ENCODE measurements at places on chromosomes 2 and 18.

DNA sequence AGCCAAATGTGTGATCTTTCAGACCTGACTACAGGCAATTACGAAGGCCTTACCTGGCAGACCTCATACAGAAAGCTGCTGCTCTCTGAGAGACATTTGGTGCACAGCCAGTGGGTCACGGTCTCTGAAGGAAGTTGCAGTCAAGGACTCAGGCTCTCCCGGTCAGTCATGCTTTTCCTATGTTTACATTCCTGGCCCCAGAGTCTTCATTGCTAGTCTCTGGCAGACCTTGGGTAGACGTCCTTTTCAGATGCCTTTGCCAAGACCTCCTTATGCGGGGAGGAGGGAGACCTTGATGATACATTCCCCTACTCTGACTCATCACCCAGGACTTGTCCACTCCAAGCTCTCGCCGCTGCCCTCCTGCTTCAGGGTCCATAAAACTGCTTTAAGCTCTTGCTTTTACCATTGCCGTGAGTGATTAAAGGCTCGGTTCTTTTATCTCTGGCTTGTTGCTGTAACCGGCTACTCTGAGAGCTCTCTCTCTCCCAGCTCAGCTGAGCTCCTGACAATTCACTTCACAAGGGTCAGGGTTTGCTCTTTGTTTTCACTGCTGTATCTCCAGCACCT, 62.0 kb upstream of the SLC35F5 start:
- peak; percentile 100 for DNase-seq

DNA sequence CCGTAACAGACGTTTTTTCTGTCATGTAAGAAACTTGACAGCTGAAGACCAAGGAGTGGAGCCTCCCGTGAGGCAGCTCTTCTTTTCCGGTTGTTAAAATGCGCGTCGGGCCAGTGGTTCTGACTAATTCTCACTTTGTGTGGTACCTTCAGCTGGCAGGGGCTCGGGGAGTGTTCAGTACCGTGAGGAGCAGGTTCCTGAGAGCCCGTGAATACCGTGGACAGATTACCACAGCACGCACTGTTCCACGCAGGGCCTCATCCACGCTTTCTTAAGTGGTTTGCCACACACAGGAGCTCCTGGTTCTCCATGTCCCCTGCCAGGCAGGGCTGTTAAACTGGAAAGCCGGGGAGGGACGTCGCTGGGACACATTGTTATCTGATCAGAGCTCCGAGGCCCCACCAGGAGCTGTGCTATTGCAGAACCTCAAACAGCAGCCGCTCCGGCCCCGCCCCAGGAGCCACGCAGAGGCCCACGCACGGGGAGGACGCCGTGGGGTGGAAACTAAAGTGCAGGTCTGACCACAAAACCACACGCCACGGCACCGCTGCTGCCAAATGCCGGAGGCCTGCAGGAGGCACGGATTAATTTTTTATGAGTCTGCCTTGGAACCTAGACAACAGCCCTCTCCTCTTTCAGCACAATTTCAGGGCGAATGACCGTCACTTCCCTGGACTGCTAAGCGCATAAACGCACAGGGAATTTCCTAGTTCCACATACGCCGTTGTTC, 43.3 kb downstream of the NFATC1 start:
- DNase-seq, result peak; percentile 74

DNA sequence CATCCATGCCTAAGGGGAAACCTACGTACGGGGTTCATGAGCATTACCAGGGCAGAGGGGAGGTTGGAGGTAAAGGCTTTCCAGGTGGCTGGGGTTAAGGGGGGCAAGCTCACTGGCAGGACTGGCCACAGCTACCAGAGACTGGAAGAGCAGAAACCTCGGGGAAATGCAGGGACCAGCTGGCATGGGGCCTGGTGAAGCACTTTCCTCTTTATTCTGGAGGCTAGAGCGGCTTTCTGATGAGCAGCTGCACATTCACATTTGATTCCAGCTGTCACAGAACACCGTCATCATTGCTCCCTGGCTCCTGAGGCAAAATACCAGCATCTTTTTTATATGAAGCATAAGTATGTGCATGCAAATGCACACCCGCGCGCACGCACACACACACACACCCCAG, 28.7 kb upstream of the LRRC30 start:
- no peak for DNase-seq

- no peak for DNase-seq
Observed at GRCh38 chr18:63157293-63158011, 162.1 kb downstream of the BCL2 start.

DNA sequence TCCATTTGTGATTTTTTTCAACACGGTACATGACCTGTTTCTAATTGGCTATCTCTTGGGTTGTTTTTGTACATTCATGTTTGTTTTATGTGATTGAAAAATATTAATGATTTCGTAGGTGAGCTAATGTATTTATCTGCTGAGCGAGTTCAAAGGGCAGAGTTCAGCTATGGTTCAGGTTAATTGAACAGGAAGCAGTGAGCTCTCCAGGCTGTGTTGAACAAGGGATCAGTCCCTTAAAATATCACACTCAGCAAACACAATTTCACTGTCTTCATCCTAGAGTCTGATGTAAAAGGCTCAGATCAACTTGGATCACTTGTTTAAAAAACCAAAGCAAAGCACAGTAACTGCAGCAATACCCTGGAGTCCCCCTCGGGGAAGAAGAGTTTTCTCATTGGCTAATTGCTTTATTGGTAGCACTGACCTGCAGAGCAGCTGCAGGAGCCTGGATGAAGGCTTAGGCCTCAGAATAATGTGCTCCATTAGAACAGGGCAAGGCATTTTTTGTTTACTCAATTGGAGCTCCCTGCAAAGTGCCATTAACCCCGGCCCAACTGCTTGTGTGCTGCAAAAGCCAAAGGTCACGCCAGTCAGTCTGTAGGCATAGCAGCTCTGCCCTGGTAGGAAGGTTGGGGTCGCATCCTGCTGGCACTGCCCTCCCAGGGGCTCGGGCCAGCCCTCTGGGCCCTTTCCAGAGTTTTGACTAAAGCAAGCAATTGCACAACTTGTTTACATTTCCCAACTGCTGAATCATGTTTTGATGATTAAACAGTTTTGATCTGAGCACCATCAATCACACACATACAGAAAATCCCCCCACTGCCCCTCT, 10.5 kb downstream of the ONECUT2 start:
- no peak for DNase-seq

DNA sequence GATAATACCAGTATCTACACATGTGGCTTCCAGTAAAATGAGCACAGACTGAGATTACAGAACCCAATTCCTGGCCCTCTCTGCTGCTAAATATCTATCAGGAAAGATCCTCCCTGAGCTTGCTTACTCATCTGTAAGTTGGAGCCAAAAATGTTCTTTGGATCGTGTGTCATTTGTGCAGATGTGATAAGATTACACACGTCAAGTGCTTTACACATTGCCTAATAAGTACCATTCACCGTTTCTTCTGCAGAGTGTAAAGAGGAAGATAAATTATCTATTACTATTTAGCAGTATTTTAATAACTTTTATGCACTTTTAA, 23.2 kb upstream of the SLC20A1 start:
- DNase-seq, result peak; percentile 92

DNA sequence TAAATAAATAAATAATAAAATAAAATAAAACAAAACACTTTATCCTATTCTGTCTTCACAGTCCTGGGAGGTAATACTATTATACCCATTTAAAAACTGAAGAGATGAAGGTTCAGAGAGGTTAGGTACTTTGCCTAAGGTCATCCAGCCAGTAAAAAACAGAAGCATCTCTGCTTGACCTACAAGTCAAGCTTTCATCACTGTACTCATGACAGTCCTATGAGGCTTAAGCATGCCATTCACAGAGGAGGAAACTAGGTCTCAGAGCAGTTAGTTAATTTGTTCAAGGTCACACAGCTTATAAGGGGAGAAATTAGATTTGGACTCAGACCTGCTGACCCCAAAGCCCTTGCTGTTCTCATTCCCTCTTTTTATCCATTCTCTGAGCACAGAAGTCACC, 77.5 kb downstream of the MARCO start:
- no peak for DNase-seq

DNA sequence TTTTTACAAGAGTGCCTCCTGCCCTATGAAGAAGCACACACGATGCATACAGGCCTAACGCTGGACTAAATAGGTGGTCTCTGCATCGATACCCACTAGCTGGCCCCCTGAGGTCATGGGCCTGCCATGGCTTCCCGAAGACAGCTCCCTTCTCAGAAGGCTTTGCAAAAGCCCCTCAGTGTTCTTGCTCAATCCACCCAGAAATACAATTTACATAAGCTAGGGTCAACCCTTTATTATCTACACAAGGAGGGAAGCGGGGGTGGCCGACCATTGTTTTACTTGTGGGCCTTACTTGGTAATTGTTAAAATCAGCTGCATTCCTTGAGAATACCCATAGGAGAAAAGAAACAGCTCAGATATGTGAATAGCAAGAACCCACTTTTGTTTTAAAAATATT, 28.5 kb downstream of the UXS1 start:
- no peak for DNase-seq

DNA sequence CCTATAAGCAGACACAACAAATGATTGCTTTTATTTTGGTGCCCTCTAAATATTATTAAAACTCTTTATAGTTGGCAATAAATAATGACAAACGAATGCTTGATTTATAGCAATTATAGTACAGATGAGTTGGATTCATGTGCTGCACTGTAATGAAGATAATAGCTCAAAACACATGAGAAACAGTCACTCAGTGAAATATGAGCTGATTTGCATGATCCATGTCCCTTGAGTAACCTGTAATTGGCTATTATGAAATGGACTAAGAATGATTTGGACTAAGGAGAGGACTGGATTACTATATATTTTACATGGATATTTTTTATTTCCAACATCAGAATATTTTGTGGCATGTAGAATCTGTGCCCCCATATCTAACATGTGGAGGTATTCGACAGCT, 365.6 kb upstream of the UBE2E3 start:
- no peak for DNase-seq

DNA sequence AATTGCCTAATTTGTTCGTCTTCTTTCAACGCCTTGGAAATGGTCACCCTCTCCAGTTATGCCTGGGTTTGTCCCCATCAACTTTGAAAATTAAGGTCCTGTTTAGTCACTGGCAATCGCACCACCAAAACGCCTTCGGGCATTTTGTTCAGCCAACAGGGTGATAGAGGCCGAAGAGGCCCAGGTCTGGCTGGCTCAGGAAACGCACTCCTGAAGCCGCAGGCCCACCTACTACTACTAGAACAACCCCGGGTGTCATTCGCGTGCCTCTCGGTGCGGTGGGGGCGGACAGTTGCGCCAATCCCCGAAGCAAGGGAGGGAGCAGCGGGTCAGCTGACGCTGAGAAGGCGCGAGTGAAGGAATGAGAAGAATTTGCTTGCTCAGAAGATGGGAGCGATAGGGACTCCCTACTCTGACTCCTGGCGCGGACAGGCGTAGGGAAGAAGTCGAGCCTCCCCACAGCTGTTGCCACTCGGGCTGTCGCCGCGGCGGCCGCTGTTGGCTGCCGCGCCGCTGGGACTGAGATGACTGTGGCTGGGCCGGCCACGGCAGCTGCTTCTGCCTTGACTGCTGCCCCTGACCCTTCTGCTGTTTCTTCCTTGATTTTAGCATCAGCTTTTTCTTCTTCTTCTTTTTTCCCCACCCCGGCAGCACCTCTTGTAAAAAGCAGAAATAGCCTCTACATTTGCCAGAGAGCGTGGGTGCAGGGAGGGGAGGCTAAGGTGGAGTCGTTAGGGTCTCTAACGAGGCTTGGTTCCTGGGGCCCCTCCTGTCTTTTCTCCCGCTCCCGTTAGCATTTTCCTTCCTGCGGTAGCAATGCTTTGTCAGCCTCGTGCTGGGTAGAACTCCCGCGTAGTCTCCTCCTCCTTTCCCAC, 387.6 kb downstream of the FIGN start:
- DNase-seq, result peak; percentile 96

- DNase-seq, result no peak
Observed at GRCh38 chr2:64317707-64318475, 136.1 kb upstream of the LGALSL start.

GRCh38 chr2:15115776-15116175, 445.4 kb downstream of the NBAS start:
- no peak for DNase-seq

DNA sequence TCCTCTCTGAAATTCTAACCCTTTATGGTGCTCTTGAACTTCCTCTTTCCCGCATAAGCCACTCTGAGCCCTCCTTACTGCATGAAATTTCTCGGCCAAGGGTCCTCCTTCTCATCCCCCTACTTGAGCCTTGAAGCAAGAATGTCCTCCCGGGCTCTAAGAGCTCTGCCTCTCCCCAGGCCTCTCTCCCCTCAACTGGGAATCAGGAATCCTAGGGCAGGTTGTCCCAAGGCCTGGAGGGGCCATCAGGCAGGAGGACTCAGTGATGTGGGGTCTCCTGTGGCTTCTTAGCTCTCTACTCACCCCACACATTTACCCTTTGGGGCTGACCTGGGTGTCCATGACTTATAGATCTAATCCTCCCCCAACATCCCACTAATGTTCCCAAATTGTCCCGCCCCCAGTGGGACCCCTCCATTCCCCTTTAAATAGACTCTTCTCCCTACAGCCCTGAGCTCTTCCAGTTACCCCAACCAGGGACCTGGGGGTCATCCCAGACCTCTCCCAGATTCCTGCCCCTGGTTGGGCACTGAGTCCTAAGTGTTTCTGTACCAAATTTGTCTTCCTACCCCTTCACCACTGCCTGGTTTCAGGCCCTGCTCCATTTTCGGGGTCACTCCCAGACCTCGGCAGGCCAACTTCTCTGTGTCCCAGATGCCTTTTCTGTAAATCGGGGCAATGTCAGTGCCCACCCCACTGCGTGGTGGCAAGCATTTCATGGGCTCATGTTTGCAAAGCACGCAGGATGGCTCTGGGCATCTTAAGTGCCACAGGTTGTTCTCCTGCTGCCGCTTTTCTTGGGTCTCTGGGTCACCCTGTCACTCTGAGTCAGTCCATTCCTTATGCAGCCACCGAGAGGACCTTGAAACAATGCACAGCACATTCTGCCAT, 171.2 kb downstream of the ASB1 start:
- no peak for DNase-seq

GRCh38 chr2:28515176-28515751, 19.4 kb downstream of the PLB1 start:
- DNase-seq, result no peak

GRCh38 chr2:159186462-159186861, 100.0 kb downstream of the WDSUB1 start:
- DNase-seq, result no peak

GRCh38 chr2:171847627-171848026, 46.4 kb downstream of the SLC25A12 start:
- no peak for DNase-seq

GRCh38 chr2:36376319-36376765, 20.8 kb downstream of the CRIM1 start:
- DNase-seq, result peak; percentile 70

GRCh38 chr2:37855283-37856041, 69.6 kb upstream of the RMDN2 start:
- peak; percentile 34 for DNase-seq

GRCh38 chr2:37323781-37324535, 675 bp downstream of the PRKD3 start:
- peak; percentile 49 for DNase-seq

GRCh38 chr2:215882689-215883088, 130.7 kb downstream of the MREG start:
- peak; percentile 59 for DNase-seq

DNA sequence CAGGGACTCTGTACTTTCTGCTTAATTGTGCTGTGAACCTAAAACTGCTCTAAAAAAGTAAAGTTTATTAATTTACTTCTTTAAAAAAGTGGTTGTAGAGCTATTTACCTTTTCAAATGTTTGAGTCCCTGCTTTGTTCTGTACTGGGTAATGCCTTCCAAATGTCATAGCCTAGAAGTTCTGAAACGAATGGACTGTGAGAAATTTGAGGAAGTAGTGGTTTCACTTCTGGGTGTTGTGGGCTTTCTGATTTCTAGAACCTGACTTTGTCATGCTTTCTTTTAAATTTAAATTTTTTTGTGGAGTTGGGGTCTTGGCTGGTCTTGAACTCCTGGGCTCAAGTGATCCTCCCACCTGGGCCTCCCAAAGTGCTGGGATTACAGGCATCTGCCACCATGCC, 44.6 kb downstream of the SMAD4 start:
- no peak for DNase-seq

All from EH (cell line).